ENCODE measurements at places on chromosomes 13 and 19.

- no peak for DNase-seq
These were observed at the start of gene SEMA6B for GRCh38 chr19:4559569-4559968. SEMA6B (minus strand) TSS chr19:4559684; CDS start chr19:4558457, 1,227 bp downstream.

GRCh38 chr19:3591876-3592613 lies 6.8 kb downstream of the GIPC3 start:
- DNase-seq = no peak

GRCh38 chr13:41960211-41960636 lies 685 bp downstream of the VWA8 start:
- DNase-seq = no peak

DNA sequence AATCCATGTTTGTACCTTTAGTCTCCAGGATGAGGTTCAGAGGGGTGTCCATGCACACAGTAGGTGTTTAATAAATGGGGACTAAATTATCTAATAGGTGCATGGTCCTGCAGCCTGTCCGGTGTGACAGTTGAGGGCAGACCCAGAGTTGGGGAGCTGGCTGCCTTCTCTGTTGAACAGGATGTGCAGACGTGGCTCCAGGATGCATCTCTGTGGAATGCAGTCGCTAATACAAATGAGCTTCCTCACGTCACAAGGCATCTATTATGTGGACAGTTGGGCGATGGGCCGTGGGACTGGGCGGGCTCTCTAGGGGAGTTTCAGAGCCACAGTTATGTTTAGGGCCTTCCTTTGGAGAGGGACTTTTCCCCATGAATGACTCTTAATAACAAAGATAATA lies 71.0 kb downstream of the SIPA1L3 start:
- DNase-seq = no peak

DNA sequence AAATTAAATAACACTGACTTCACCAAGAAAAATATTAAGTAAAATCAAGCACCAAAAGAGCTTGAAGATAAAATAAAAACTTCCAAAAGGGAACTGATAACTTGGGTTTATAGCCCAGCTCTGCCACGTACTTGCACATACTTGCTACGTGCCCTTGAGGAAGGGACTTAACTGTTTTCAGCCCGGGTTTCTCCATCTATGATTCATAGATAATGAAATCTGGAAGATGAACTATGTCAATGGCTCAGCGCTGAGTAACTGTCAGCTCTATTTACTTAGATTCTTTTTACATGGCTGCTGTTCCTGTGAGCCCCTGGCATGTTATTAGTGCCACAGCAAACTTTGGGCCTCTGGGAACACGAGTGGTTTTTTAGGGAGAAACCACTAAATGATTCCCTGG lies 9.6 kb upstream of the ZC3H13 start:
- no peak for DNase-seq

Measured in GM12891 (cell line).